Activated CD4-positive, CD25-positive, alpha-beta regulatory T cell treated with anti-CD3 and anti-CD28 coated beads, Interleukin-2, amount 50 U/mL, for 72 hours (primary cell): ENCODE measurements at places on chromosomes 2 and 18.

DNA sequence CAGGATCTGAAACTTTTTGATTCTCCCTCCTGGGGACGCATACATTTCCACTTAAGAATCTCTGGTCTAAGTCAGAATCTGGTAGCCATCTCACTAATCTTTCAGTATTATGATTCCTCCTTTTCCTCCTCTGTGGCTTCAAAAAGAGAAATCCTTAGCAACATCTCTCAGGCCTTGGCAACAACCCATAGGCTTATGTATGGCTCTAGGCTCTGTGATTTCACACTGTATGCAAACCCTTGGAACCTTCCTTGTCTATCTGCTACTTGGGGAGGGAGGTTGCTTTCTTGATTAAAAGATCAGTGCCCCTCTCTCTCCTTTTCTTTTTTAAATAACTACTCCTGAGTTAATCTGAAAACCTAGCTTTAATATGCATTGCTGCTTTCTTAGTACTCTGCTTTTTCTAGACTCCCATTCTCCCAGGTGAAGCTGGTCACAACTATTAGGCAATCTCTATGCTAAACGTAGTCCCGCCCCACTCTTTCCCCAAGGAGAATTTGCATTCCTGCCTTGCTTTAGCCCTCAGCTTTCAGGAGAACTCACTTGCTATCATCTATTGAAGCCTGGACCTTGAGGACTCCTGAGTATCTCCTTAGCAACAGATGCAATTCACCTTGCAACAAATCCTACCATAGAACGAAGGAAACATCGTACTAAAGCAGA is 72.2 kb upstream of the L3MBTL4 start:
- no peak for DNase-seq

- no peak for DNase-seq
Measured at GRCh38 chr18:75255094-75255493, 44.5 kb downstream of the TSHZ1 start.

DNA sequence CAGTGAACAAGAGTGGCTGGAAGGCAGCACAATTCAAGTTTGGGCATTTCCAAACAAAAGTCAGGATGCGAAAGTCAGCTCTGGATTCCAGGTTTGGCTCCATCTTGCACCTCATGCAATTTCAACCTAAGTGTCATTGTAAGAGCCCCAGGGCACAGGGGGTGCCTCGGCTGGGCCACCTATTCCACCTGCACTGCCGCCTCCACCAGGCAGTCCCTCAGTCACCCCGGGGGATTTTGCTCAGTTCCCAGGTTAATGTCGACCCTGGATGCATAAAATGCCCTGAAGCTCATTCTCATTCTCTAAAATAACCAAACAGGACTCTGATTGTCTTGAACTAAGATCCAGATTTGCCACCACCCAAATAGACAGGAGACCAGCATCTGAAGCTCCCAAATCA is 77.6 kb downstream of the EDAR start:
- no peak for DNase-seq

DNA sequence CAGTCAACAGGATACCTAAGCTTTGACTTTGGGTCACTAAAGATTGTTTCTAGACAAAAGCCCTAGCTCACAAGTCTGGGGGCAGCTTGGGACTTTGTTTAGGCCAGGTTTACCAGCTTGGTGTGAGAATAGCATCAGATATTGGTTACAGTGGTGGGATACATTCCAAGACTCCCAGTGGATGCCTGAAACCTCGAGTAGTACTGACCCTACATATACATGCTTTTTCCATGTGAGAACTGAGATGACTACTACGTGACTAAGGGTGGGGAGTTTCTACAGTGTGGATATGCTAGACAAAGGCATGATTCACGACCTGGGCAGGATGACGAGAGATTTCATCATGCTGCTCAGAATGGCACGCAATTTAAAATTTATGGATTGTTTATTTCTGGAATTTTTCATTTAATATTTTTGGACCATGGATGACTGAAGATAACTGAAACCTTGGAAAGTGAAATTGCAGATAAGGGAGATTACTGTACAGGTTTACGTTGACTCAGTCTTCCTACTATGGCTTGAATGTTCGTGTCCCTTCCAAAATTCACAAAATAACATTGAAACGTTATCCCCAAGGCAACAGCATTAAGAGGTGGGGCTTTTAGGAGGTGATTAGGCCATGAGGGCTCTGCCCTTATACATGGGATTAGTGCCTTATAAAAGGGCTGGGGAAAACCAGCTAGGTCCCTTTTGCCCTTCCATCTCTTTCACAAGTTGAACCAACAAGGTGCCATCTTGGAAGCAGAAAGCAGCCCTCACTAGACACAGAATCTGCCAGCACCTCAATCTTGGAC is 50.2 kb upstream of the CTAGE1 start:
- no peak for DNase-seq

GRCh38 chr2:8217468-8218030 is 464.3 kb upstream of the ID2 start:
- DNase-seq = no peak

DNA sequence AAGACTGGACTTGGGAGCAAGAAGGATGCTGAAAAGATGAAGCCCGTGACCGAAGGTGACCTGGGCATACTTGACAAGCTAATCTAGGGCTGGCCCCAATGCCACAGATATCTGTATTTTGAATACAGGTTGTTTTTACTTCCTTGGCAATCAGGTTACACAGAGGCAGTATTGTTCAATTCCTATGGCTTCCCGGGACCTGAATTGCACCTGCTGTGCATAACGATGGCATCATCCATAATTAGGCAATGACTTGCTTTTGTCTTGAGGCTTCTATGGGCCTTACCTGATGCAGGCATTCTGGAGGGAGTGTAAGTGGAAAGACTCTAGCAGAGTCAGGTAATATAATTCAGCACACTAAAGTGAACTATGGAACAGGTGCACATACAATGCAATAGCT is 60.6 kb upstream of the CUL3 start:
- DNase-seq = no peak
